Mononuclear cell (primary cell): ENCODE measurements at places on chromosomes 4 and X. TPM values are rescaled to one million over a fixed set of nuclear protein-coding genes. Genes with fewer than 3 reads are reported as not detected.

The GAGE12F gene
- not detected for total RNA-seq

The NEIL3 gene
- total RNA-seq: 6.3 TPM

The NR3C2 gene
- total RNA-seq: 29.1 TPM

The TEX13C gene
- total RNA-seq: not detected

The FGA gene
- total RNA-seq: not detected

The MSANTD1 gene
- total RNA-seq: 0.63 TPM
